ENCODE measurements at places on chromosomes 13 and 19. TPM values are rescaled to one million over a fixed set of nuclear protein-coding genes. Genes with fewer than 3 reads are reported as not detected.

CASP14 gene
- not detected for total RNA-seq

FAM83E gene
- 2.5 TPM for total RNA-seq

PTH2 gene
- total RNA-seq, result not detected

ARHGAP33 gene
- total RNA-seq, result 10.6 TPM

VSIG10L gene
- total RNA-seq, result not detected

KLK10 gene
- not detected for total RNA-seq

SLC10A2 gene
- not detected for total RNA-seq

SOX21 gene
- not detected for total RNA-seq

MTUS2 gene
- not detected for total RNA-seq

STARD13 gene
- not detected for total RNA-seq

KLHL1 gene
- not detected for total RNA-seq

OR7D2 gene
- total RNA-seq, result not detected

NCAN gene
- total RNA-seq, result not detected

ZIK1 gene
- total RNA-seq, result 10.0 TPM

IZUMO4 gene
- 11.9 TPM for total RNA-seq

TPTE2 gene
- not detected for total RNA-seq

PABPC3 gene
- 1.5 TPM for total RNA-seq

ATP13A1 gene
- total RNA-seq, result 79.4 TPM

LGALS4 gene
- total RNA-seq, result 3.4 TPM

FBXO46 gene
- 17.1 TPM for total RNA-seq

DIAPH3 gene
- total RNA-seq, result 0.06 TPM

IL11 gene
- total RNA-seq, result 0.28 TPM

OR7D4 gene
- total RNA-seq, result not detected

KLK6 gene
- total RNA-seq, result not detected

LAIR2 gene
- not detected for total RNA-seq

CTXN1 gene
- not detected for total RNA-seq

TMEM205 gene
- 10.6 TPM for total RNA-seq

C1QTNF9B gene
- not detected for total RNA-seq

SIGLEC12 gene
- total RNA-seq, result not detected

ADAMTSL5 gene
- total RNA-seq, result 1.9 TPM

CGB3 gene
- total RNA-seq, result not detected

RTBDN gene
- not detected for total RNA-seq

ZNF677 gene
- total RNA-seq, result 8.3 TPM

ZNF177 gene
- 1.00 TPM for total RNA-seq

DHDH gene
- total RNA-seq, result 0.68 TPM
